NB4 (cell line): ENCODE measurements at places on chromosomes 6 and 20.
A peak's percentile ranks its signal among the peaks of the same experiment; 100 is the strongest.

- no peak for DNase-seq
Observed at GRCh38 chr20:57793421-57793820, 83.6 kb upstream of the PMEPA1 start.

GRCh38 chr6:79028641-79029314, 49.3 kb downstream of the PHIP start:
- no peak for DNase-seq

- DNase-seq: no peak
Observed at GRCh38 chr6:142821860-142822259, 123.1 kb downstream of the HIVEP2 start.

- DNase-seq: no peak
Observed at GRCh38 chr20:6644813-6645628, 122.5 kb upstream of the BMP2 start.

DNA sequence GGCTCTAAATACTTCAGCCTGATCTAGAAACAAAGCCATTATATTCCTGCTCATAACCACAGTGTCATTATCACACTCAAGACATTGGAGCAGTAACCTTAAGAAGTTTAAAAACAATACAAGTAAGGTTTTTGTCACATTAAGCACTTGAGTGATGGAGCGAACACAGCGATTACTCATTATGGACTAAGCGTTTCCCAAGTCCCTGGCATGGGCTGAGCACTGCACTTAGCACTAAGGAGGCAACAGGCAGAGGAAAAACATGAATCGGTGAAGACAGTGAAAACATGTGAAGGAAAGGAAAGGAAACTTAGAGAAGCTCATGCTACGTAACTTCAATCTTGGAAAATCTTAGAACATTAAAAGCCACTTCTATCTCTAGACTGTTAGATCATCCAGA, 108.7 kb downstream of the SLC24A3 start:
- DNase-seq: no peak

DNA sequence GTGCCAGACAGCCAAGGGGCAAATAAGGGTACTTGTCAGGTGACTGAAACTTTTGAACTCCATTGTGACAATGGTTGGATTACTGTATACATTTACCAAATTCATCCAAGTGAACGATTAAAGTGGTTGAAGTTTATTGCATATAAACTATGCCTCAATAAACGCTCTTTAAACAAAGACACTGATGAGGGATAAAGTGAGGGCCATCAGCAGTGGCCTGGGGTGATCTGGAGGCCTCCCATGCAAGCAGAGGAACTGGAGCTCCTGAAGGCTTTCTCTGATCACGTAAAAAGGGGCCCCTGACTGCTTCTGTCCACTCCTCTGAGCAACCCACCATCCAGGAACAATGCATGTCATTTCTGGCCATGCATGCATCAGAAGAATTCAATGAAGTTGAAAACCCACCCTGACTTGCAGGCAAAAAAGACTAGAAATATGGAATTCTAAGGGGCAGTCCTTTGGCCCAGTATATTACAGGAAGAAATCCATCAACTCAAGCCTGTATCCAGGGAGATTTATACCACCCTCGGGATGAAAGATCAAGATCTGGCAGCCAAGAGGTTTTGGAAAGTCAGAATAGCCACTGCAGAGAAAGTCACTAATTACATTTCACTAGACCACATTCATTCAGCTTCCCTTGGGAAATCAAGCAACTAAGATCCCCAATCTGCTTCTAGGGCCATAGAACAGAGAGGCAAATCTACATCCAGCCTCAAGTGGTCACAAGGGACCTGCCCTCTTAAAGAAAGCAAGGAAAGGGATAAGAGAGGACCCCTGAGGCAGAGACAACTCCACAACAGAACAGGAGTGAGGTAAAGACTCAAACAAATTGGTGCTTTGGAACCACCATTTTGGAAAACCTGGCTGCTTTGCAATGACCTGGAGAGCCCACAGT, 31.7 kb upstream of the RAB22A start:
- no peak for DNase-seq

GRCh38 chr6:31114541-31114878, at the start of gene PSORS1C1:
Gene PSORS1C1, plus strand, starts transcription at chr6:31114800. Its CDS starts 14,833 bp downstream, at chr6:31129633.
- DNase-seq: no peak

- no peak for DNase-seq
Observed at GRCh38 chr6:55785273-55785672, 90.1 kb downstream of the BMP5 start.

DNA sequence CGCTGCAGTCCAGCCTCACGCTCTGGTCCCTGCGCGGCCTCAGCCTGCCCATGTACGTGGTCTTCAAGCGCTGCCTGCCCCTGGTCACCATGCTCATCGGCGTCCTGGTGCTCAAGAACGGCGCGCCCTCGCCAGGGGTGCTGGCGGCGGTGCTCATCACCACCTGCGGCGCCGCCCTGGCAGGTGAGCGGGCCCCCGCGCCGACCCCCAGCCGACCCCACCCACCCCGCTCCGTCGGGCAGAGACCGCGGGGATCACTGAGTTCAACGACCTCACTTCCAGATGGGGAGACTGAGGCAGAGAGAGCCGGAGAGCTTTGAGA, 545 bp downstream of the SLC35D3 start:
- no peak for DNase-seq

GRCh38 chr20:39263076-39263475, 300.9 kb downstream of the DHX35 start:
- DNase-seq: no peak

DNA sequence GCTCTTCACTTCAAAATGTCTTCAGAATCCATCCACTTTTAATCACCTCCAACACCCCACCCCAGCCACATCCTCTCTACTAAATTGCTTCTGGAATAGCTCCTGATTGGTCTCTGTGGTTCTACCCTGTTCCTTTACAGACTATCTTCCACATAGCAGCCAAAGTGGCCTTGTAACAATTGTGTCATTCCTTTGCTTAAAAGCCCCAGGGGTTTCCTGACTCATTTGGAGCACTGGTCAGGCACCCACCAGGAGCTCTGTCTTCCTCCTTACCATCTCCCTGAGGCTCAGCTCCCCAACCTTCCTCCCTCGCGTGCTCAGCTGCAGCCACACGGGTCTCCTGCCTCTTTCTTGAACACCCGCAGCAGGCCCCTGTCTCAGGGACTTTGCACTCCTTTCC, 126.8 kb downstream of the HIVEP1 start:
- DNase-seq: no peak

- no peak for DNase-seq
Observed at GRCh38 chr20:4848041-4848440, 126.3 kb downstream of the PRND start.

DNA sequence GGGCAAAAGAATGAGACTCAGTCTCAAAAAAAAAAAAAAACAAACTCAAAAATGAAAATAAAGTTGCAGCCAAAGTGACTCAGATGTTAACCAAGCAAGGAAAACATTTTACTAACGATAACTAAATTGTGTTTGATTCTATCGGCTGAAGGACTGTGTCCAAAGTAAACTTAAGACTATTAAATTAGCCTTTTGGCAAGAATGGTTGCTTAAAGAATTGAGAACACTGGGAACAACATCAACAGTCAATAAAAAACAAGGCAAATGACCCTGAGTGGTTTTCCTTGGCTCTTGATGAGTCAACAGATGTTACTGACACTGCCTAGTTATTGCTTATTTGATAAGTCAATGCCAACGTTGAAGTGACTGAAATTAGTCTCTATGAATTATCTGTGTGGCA, 36.7 kb downstream of the POU3F2 start:
- DNase-seq: no peak

- no peak for DNase-seq
Observed at GRCh38 chr6:46368169-46368536, 123.1 kb downstream of the RCAN2 start.

- DNase-seq: no peak
Observed at GRCh38 chr20:62552613-62553012, 76.8 kb upstream of the GATA5 start.

GRCh38 chr20:10649797-10650160, 24.0 kb downstream of the JAG1 start:
- DNase-seq: no peak

- DNase-seq: peak; percentile 11
Observed at GRCh38 chr6:7178280-7178679, 70.5 kb downstream of the RREB1 start.

- DNase-seq: no peak
Observed at GRCh38 chr6:119604124-119604523, 254.6 kb upstream of the MAN1A1 start.

DNA sequence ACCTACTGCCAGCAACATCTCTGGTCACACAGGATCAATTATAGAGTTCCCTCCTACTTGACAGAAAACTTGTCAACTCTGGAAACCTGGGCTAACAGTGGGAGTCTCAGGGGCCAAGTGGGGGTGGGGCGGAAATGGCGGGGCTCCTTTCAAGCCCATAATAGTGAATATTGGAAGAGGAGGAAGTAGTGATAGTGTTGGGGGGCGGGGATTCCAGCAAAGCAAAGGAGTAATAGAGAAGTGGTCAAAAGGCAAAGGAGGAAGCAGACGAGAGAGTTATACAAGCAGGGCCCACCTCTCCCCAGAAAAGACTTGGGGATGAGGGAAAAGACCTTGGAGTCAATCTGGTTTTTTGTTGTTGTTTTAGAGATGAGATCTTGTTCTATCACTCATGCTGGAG, 2.1 kb downstream of the DEF6 start:
- peak; percentile 94 for DNase-seq

DNA sequence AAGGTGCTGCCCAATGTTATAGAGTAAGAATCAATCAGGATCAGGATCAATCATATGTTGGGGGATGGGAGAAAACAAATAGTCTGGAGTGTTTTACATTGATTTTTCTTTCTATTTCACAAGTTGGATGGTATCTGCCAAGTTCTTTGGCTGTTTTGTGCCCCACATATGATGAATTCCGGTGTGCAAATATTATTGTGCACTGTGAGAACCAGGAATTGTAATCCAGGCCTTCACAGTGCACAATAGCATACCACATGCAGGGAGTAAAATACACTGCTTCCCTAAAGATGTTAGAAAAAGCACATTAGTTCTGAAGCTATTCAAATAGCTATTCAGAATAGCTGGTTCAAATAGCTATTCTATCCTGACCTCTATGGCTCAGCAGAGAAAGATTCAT, 133.7 kb downstream of the LCA5 start:
- DNase-seq: no peak

- DNase-seq: no peak
Observed at GRCh38 chr20:39473536-39473935, 511.4 kb downstream of the DHX35 start.

- DNase-seq: peak; percentile 54
Observed at GRCh38 chr6:27505209-27506027, 32.5 kb upstream of the ZNF184 start.

DNA sequence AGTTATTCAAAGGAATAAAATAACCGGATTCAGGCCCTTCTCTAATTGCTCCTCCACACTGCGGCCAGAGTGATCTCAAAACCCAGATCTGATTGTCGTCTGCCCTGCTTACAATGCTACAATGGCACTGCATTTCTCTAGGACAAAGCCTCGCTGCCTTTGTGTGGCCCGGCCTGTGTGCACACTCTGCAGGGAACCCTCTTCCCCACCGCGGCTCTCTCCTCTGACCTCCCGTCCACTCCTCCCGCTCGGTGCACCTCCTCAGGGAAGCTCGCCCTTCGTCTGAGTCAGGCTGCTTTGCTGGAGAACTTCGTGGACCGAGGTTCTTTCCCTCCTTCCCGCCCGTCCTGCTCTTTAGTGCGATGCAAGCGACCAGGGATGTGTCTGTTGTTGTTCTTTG, 101.6 kb upstream of the SNX9 start:
- no peak for DNase-seq

DNA sequence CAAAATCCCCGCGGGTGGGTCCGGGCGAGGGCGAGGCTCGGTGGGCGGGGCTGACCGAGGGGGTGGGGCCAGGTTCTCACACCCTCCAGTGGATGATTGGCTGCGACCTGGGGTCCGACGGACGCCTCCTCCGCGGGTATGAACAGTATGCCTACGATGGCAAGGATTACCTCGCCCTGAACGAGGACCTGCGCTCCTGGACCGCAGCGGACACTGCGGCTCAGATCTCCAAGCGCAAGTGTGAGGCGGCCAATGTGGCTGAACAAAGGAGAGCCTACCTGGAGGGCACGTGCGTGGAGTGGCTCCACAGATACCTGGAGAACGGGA, 809 bp downstream of the HLA-G start:
- no peak for DNase-seq

- peak; percentile 47 for DNase-seq
Observed at GRCh38 chr6:35710241-35710847, 21.6 kb upstream of the FKBP5 start.

DNA sequence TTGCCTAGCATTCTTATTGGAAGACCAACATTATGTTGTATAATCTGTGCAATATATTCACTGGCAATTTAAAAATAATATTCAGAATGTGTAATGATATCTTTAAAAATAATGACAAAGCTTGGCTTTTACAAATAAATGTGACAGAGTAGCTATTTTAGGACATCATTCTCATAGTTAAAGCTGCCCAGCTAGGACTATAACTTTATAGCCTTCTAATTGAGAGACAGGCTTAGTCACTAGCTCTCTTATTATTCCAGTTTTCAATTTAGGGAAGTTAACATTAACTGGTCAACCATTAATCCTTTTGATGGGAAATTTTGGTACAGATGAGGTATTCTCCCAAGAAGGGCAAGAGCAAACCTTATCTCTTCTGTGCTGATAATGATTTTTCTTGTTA, 197.3 kb downstream of the CLVS2 start:
- DNase-seq: no peak

DNA sequence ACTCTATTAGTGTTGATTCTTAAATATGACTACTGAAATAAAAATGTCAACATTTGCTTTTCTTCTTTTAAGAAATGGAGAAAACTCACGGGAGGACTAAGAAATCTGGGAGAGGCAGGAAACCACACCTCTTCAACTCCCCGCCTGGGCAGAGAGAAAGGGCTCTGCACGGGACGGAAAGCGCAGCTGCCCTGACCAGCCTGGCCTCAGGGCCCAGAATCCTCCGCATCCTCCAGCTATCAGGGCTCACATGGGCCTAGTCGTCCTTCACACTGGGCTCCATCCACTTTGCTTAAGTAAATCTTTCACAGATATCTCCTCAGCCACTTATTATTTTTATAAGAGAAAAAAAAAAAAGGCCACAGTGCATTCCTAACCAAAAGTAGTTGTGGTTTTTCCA, 215.1 kb downstream of the TBXT start:
- no peak for DNase-seq
